Cardiac septum (tissue), 1 donor: ENCODE measurements at places on chromosomes 12 and 14.
A peak's percentile ranks its signal among the peaks of the same experiment; 100 is the strongest.

GRCh38 chr14:95341564-95341963, 21.9 kb upstream of the CLMN start:
- no peak for DNase-seq

GRCh38 chr12:109752117-109753053, 38.8 kb downstream of the FAM222A start:
- peak; percentile 50 for DNase-seq

- DNase-seq: no peak
Measured at GRCh38 chr14:24873551-24873950, 176.4 kb downstream of the STXBP6 start.

DNA sequence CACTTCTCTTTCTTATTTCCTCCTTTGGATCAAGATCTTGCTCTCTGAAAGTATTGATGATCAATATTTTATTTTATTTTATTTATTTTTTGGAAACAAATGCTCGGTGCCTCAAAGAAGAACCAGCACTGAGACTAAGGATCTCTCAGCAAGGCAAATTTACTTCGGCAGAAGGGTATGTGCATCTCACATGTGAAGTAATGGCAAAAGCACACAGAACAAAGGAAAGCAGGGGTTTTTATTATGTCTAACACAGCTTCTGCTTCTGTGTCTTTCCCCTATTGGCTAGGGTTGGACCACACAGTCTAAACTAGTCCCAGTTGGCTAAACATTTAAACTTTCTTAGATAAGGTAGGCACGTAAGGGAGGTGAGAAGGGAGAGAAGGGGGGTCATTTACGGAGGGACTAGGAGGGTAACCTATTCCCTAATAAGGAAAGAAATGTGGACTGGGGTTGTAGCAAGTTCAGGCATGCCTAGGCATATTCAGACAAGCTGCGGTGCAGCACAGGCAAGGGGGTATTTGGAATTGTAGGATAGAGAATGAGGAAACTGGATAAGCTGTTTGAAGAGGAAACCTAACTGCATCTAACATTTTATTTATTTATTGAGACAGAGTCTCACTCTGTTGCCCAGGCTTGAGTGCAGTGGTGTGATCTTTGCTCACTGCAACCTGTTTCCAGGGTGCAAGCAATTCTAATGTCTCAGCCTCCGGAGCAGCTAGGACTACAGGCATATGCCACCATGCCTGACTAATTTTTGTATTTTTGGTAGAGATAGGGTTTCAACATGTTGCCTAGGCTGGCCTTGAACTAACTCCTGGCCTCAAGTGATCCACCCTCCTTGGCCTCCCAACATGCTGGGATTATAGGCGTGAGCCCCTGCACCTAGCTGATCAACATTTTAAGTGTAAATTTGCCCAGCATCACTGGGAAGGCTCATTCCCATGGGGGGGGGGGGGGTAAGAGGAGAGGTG, 90.0 kb upstream of the EIF5 start:
- peak; percentile 10 for DNase-seq

DNA sequence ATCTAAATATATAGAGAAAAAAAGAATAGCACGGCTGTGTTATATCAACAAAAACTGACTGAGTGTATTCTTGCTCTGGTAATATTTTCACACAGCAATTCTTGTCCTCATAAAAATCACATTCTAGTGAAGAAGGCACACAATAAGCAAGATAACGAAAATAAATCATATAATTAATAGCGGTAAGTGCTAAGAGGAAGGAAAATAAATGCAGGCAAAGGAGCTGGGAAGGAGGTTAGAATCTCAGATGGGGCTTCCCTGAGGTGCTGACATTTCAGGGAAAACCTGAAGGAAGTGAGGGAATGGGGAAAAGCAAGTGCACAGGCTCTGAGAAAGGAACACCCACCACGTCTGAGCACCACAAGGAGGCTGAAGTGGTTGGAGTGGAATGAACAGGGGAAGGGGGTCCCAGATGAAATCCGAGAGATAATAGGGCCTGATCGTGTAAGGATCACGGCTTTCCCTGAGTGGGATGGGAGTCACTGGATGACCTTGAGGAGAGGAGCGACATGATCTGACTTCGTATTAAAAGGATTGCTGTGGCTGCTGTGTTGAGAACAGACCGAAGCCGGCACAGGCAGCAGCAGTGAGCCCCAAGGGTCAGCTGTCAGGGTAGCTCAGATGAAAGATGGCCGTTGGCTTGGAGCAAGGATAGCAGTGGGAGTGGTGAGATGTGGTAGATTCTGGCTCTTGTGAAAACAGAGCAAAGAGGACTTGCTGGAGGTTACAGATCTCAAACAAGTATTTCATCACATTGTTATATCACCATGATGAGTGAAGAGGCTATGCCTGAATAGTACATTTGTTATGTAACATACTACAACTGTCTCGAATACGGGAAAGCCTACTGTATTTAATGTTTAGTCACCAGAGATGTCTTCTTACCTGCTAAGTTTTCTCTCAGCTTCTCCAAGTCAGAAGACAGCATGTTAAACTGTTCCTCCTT, 67.1 kb upstream of the VPS33A start:
- no peak for DNase-seq

DNA sequence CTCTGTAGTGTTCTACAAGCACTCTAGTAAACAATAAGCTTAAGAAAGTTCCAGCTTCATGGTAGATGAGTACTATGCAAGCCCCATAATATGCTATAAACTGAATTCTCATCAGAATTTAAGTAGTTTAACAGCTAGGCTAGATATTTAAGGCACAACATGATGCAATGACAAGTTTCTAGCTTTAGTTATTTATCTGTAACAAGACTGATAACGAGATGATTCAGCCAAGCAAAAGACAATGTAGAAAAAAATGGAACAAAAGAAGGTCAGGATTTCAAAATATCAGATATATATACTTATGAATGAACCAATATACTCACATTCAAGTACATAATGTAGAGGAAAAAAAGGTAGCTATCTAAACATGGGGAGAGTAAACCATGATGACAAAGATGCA, 61.0 kb upstream of the RERGL start:
- DNase-seq: no peak

DNA sequence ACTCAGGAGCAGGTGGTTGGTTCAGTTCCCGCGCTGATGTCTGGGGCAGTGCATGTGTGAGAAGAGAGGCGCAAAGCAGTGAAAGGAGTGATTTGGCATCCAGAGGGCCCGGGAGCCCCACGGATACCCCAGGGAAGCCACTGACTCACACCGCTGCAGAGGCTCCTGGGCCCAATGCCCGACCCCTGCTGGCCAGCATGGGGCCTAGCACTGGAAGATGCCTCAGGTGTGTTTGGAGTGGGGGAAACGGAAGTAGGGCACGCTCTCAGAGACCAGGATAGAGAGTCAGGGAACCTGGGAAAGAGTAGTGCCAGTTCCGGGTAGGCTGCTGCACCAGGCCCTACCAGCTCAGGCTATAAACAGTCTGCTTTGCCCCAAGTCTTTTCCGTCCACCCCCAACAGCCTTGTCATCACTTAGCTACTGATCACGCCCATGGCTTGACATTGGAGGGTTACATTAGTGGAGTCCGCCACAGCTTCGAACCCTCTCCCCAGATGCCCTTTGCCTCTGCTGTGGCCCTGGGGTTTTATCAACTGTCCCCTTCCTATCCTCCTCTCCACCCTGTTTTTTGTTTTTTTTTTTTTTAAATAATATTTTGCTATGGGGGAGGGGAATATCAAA, 9.5 kb upstream of the CSAD start:
- DNase-seq: no peak

GRCh38 chr14:87102811-87103378, 890.1 kb downstream of the GALC start:
- DNase-seq: no peak

- DNase-seq: no peak
Measured at GRCh38 chr14:61647704-61648103, 47.6 kb upstream of the HIF1A start.

DNA sequence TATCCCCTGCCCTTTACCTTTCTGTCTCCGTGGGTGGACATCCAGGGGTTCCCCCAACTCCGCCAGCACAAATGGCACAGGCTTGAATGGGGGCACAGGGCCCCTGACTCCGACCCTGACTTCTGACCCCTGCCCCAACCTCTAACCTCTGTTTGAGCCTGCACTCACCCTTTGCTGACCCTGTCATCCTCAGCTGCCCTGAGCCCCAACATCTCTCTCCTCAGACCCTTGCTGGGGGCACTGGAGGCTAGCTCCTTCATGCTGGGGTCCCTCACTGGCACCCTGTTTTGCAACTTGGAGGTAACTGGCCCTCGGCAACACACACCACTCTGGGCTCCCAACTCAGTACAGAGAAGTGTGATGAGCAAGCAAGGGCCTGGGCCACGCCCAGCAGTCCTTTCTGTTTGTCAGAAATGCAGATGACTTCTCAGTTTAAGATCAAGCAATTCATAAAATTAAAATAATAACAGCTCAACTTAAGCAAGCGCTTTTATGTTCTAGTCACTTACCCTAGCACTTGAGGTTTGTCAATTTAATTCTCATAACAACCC, 2.1 kb downstream of the IFI27 start:
- peak; percentile 51 for DNase-seq

- no peak for DNase-seq
Measured at GRCh38 chr14:91292491-91292890, 48.0 kb upstream of the GPR68 start.

GRCh38 chr14:102778338-102779083, 1.3 kb downstream of the TRAF3 start:
- DNase-seq: no peak

DNA sequence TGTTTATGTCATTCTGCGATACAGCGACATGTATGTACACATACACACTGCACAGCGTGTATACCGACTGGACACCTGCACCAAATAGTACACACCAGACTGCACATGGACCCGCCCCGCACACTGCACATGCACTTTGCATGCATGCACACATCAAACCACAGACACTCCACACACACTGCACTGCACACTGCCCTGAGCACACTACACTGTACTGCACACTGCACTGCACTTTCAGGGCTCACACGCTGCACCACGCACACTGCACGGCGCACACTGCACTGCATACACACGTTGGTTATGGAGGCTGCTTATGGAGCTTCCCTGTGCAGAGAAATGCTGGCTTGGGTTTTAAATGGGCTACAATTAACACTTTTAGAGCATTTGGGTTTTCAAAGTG, 1.6 kb downstream of the PAPLN start:
- no peak for DNase-seq

GRCh38 chr14:86513056-86513455, 983.1 kb downstream of the FLRT2 start:
- DNase-seq: no peak

DNA sequence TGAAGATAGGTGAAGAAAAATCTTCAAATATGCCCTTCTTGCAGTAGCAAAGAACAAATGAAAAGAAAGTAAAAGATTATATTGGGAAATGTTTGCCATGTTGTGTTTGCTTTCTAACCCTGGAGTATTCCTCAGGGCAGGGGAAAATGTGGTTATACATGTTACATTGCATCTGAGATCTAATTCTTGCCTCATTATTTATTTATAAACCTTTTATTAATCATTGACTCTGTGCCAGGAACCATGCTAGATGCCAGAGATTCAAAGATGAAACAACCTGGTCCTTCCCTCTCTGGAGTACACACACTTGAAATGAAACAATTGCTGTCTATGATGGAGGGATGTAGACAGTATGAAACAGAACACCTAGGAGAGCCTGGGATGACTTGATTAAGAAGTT, 128.1 kb upstream of the HMGA2 start:
- DNase-seq: no peak

- DNase-seq: no peak
Measured at GRCh38 chr14:20811986-20812975, 9.6 kb upstream of the RNASE1 start.

DNA sequence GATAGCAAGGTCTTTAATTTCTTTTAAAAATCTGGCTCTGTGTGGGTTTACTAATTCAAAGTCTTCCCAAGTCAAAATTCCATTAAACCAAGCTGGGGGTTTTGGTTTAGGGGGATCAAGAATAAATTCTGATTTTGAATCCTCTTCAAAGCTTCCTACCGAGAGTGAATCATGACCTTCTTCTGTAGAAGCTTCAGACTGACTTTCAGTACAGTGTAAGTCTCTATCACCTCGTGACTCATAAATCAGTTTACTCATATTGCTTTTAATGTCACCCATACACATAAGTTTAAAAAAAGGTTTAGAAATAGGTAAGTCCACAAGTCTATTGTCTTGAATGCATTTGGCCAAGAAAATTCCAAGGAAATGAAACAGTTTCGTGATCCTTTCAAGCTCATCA, 80.6 kb upstream of the STRN3 start:
- no peak for DNase-seq

- no peak for DNase-seq
Measured at GRCh38 chr12:4046495-4046840, 173.3 kb upstream of the PARP11 start.

DNA sequence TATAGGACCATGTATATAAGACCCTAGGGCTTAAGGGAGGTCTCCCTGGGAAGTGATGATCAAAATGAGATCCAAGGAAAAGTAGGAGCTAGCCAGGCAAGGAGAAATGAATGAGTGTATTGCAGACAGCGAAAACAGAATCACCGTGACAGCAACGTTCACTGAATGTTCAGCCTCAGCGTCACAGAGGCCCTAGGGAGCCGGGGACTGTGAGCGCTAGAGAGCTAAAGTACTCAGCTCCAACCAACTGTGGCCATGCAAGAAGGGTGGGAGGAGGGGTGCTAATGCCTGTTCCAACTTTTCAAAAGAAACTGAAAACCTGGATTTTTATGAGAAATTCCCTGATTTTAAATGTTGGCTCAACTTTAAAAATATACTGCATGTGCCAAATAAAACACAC, 105.5 kb upstream of the CCND2 start:
- DNase-seq: no peak

DNA sequence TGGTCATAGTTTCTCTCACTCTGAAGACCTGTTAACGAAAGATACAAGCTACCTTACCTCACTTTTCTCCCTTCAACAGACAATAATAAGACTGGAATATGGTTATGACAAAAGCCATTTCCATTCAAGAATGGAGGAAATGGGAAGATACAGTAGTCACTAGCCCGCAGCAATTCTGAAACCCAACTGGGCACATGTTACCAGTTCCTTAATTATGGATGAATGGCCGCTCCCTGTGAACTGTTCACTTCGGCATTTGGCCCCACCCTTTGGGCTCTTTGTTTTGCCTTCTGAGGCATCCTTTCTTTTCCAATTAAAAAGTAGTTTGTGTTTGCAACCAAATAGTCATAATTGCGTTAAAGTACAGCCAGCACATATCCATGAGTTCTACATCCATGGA, 19.0 kb downstream of the TRHDE start:
- DNase-seq: no peak

DNA sequence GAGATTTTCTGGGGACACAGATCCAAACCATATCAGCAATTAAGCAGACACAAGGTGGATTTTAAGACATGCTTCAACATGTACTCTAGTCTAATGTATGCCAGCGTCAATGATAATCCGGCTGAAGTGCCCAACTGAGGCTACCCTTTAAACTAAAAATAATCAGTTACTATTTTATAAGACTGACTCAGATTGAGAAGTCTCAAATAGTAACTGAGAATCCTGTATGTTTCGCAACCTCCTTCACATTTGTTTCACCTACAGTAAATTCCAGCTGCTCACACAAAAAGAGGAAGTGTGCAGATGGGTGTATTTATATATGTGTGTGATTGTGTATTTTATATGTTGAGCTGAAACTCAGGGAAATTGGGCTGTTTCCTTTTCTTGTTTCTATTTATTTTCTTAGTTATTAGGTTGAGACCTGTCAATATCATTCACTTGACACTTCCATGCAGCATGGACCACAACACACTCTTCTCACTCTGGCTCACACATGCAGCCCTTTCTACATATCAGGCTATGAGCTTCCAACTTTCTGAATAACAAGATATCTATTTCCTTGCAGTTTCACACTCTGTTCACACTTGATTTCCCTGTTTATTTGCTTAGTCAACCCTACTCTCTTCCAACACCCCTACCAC, 1224.9 kb upstream of the TMEM132C start:
- DNase-seq: no peak

GRCh38 chr12:2267703-2268470, 215.1 kb downstream of the CACNA1C start:
- peak; percentile 74 for DNase-seq
